Stimulated activated effector memory CD8-positive, alpha-beta T cell treated with anti-CD3 and anti-CD28 coated beads, Interleukin-12 subunit alpha, Interleukin-12 subunit beta, amount 100 ng/mL, for 72 hours (primary cell): ENCODE measurements at places on chromosomes 6 and 20.

DNA sequence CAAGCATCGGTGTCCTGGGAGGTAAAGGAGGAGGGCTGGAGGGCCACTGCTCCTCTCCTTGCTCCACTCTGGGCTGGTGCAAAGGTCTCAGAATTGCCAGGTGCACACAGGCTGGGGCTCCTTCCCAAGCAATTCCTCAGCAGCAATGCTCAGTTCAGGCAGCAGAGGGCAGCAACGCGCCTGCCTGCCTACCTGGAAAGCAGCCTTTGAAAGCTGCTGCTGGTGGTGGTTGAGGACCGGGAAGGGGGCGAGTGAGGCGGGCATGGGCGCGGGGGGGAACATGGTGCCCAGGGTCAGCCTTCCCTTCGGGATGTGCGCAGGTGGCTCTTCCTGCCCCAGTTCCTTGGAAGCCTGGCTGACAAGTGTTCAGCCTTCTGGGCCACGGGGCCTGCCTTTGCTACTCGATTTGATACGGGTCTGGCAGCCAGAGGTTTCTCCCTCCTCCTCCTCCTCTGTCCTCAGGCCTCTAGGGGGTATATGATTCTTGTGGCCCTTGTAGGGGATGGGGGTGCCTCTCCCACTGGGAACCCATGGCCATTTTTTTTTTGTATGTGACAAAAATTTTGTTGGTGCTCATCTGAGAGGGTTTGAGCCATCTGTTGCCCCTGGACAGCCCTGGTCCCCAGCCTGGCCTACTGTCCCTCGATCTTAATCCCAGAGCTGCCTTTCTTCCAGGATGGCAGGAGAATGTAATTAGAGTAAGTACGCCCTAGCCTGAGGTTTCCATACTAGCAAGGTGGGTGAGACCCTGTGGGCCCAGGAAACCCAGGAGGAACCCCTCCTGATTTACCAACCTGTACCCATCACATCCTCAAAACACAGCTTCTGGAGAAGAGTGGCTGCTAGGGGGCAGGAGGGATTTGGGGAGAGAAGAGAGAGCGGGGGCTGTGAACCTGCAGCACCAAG is 20.1 kb downstream of the MRPS18A start:
- peak; percentile 93 for DNase-seq

GRCh38 chr6:8859501-8859900 is 424.2 kb upstream of the SLC35B3 start:
- no peak for DNase-seq

GRCh38 chr6:70221025-70221714 is 81.7 kb downstream of the COL9A1 start:
- DNase-seq = no peak

DNA sequence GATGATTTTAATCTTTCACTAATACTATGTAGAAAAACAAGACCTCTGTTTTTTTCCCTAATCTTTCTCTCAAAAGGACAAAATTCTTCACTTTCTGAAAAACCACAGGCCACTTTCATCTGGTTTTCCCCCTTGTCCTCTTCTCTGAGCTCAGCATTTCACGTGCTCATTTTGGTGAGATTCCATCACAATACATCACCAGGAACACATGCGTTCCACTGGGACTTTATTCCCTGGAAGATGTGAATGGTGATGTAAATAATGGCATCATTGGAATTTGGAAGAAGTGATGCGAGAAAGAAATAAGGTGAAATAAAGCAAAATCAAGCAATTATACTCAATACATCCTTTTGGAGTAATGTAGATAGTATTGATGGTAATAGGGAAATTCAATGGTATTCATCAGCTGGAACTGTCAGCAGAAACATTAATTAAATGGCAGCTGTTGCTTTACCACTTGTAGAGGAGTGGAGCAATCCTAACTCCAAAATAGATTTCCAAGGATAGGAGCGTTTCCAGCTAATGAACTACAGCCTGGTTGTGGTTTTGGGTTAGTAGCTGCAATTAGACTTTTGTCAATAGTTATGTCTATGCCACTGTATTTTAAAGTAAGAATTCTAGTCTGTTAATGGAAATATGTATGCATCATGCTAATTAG is 11.5 kb downstream of the FILIP1 start:
- no peak for DNase-seq

- no peak for DNase-seq
Measured at GRCh38 chr6:146803601-146804000, 204.8 kb downstream of the ADGB start.

- DNase-seq = no peak
Measured at GRCh38 chr6:86856937-86857563, 80.3 kb upstream of the HTR1E start.

DNA sequence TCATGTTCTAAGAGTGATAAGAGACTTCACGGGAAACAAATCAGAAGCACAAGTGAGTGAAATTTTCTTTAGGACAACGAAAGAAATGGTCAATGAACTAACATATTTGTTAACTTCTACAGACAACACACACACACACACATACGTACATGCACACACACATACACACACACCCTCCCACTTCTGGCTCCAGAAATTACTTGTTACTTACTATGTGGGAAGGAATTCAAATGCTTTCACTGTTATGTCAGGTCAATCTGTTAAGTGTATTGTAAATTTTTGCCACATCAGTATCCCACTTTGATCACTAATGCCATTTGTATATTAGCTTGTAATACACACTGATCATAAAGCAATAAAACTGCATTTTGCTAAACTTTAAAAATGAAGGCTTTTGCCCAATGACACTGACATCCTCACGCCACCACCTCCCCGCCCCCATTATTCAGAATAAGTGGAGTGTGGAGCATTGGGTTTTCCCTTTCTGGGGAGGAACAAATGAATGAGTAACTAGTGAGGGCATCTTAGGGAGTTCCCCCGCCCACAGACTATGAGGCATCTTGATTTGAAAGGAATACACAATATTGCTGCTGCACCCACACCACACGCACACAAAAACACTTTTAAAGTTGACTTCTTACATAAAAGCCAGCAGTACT is 76.2 kb downstream of the ATXN1 start:
- peak; percentile 65 for DNase-seq

GRCh38 chr20:37343212-37343993 is 2.5 kb upstream of the SRC start:
- DNase-seq = no peak

DNA sequence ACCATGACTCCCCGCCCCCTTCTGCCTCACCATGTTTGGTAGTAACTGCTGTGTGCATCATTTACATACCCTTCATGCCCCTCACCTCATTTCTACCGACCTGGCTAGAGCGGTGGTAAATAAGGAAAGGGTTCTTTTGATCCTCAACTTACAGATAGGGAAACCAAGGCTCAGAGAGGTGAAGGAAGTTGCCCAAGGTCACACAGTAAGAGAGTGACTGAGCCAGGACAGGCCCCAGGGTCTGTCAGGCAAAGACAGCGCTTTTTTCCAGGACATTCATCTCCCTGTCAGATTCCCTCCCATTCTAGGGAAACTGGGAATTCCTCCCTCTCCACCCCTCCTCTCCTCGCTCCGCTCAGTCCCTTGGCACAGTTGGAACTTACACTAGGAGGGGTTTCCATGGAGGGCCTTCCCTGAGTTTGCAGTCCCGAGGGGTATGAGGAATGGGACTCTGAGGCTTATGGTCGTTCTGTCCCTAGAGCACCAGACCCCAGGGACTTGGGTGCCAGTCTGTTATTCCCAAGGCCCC is 2.0 kb downstream of the VSTM2L start:
- DNase-seq = no peak

DNA sequence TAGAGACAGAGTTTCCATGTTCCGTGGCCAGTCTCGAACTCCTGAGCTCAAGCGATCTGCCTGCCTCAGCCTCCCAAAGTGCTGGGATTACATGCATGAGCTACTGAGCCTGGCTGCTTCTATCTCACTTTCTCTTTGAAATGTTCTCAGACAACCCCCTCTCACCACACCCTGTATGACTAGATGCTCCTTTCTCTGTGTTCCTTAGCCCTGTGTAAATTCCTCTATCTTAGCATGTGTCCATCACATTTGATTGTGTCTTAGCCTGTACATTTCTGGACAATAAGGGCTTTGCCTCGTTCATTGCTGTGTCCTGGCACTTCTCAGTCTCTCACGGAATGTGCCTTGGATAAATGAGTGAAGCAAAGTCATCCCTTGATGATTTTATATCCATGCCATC is 168.1 kb upstream of the SCGN start:
- no peak for DNase-seq

DNA sequence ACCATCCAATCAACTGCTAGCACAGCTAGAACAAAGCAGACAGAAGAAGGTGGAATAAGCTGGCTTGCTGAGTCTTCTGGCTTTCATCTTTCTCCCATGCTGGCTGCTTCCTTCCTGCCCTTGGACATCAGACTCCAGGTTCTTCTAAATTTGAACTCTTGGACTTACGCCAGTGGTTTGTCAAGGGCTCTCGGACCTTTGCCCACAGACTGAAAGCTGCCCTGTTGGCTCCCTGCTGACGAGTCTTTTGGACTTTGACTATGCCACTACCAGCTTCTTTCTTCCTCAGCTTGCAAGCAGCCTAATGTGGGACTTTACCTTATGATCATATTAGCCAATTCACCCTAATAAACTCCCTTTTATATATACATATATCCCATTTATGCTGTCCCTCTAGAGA is 164.1 kb upstream of the GJE1 start:
- no peak for DNase-seq

- DNase-seq = no peak
Measured at GRCh38 chr6:154931711-154932424, 63.2 kb upstream of the TIAM2 start.

- no peak for DNase-seq
Measured at GRCh38 chr6:22873513-22874136, 304.3 kb downstream of the HDGFL1 start.

GRCh38 chr6:24957199-24957598 is 21.4 kb upstream of the RIPOR2 start:
- DNase-seq = no peak

- no peak for DNase-seq
Measured at GRCh38 chr20:56769921-56770600, 141.0 kb downstream of the TFAP2C start.

DNA sequence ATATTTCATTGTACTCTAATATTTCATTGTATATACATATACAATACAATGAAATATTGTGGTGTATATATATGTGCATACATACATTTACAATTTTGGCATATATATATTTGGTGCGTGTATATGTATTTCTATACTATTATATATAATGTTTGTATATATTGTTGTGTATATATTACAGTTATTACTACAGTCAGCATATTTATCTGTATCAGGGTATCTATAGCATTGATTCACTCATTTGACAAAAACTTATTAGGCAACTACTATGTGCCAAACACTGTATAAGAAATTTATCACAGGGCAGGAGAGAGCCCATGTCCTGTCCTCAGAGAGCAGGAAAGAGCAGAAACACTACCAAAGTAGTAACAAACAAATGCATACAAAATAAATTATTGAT is 910.6 kb downstream of the QKI start:
- DNase-seq = no peak

- DNase-seq = no peak
Measured at GRCh38 chr20:61435184-61435822, 183.2 kb downstream of the CDH4 start.

DNA sequence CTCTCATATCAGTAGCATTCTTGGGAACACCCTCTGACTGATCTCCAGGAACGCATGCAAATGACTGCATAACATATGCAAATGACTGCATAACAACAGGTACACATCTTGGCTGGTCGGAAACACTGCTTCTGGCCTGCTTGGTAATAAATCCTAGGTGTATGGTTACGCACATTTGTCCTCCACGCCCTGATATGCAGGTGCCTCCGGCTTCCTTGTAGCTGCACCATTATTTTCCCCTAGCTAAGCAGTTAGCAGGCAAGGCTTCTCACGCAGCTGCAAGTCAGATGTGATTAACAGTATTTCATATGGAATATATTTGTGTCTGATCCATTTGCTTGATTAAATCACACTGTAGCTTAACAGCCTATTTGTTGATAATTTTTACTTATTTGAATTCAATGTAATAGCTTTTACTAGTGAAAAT is 5.9 kb downstream of the RPS6KA2 start:
- DNase-seq = no peak

- no peak for DNase-seq
Measured at GRCh38 chr6:4950836-4951533, 52.9 kb downstream of the RPP40 start.

GRCh38 chr20:33977535-33977934 is 16.2 kb upstream of the RALY start:
- DNase-seq = no peak

GRCh38 chr6:90458353-90459224 is 128.3 kb downstream of the MAP3K7 start:
- DNase-seq = peak; percentile 90

DNA sequence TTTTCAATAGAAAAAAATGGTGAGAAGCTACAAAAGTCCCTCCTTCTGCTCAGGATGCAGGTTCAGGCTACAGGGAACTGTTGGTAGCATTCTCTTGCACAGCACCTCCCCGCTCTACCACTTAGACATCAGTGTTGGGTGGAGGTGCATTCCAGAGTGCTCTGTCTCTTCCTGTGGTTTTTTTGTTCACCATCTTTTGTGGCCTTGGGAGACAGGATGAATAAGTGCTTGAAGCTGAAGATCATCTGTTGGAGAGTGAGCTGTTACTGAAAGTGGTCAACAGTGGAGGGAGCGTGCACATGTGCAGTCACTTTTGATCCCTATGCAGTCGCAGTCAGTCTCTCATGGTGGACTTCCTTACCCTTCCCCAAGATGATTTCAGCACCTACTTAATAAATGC is 16.6 kb upstream of the BTBD3 start:
- no peak for DNase-seq

- DNase-seq = no peak
Measured at GRCh38 chr6:112038268-112038667, 15.6 kb upstream of the CCN6 start.

DNA sequence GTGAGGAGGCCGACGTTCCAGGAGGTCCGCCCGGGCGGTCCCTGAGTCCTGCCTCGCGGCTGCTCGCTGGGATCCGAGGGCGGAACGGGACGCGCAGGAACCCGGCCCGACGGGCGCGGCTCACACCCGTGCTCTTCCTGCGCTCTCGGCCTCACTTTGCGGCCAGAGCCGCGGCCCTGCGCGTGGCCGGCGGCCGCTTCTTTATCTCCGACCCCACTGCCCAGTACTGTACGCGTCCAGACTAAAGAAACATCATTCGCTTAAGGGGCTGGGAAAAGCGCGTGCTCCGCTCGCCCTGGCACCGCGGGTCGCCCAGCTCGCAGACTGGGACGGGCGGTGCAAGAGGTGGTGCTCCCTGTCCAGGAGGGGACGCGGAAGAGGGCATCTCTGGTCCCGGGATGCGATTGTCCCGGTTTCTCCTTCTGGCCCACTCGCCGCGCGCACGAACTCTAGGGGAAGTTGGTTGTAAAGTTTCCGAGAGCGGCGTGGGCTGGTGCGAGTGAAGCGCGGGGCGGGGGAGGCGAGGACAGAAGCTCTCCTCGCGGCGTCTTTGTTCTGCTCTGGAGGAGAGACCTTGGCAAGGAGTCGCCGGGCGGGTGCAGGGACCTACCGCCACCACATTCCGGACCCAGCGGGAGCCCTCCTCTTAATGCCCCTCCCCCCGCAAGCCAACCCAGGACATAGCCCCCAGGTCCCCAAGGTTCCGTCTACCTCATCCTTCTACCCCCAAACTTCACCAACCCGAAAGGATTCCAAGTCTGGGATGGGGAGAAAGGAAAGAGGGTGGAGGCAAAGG is 71.0 kb downstream of the SOX4 start:
- no peak for DNase-seq

GRCh38 chr6:168498161-168498843 is 57.3 kb downstream of the SMOC2 start:
- no peak for DNase-seq
